Keratinocyte (primary cell): ENCODE measurements at places on chromosomes 13 and 19.

DNA sequence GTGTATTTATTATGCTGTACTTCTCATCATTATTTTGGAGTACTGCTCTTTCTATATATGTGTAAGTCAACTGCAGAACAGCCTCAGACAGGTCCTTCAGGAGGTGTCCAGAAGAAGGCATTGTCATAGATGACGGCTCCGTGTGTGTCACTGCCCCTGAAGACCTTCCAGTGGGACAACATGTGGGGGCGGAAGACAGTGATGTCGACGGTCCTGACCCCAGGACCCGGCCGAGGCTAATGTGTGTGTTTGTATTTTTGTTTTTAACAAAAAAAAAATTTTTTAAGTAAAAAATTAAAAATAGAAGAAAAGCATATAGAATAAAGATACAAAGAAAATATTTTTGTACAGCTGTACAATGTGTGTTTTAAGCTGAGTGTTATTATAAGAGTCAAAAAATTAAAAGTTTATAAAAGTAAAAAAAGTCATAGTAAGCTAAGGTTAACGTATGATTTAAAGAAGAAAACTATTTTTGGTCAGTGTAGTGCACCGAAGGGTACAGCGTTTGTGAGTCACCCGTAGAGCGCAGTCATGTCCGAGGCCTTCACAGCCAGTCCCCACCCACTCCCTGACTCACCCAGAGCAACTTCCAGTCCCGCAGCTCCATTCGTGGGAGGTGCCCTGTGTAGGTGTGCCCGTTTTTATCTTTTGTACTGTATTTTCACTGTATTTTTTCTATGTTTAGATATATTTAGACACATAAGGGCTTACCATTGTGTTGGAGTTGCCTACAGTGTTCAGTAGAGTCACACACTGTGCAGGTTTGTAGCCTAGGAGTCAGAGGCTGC, 42.2 kb upstream of the SPACA7 start:
- DNase-seq, result no peak

DNA sequence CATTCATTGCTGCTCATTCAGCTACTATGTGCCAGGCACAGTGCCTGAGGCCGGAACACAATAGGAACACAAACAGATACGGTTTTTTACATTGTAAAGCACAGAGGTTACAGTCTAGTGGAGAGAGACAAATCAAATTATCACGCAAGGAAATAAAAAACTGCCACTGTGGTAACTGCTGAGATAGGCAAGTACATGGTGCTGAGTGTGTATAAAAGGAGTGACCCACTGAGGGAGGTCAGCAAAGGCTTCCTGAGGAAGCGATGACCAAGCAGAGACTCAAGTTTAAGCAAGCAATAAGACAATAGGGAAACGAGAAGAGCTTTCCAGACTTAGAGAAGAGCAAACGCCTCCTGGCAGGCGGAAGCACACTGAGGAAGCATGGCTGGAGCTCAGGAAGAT, 56.4 kb downstream of the NUFIP1 start:
- no peak for DNase-seq

- no peak for DNase-seq
Measured at GRCh38 chr13:41465898-41466320, 8.6 kb downstream of the RGCC start.

DNA sequence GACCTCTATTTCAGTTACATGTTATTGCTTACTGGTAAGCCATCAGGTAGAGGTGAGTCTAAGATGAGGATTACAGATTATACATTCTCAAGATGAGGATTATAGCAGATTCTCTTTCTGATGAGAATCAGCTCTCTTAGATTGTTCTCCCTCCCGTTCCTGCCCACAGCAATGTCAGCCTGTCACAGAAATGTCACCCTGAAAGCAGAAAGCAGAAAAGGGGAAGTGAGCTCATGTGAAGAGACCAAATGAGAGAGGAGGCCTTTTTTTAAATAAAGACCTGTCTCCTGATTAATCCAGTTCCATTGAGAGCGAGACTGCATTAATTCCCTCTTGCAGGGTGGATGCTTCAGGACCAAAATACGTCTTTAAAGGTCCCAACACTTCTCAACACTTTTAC, 445.6 kb downstream of the KCTD12 start:
- no peak for DNase-seq

DNA sequence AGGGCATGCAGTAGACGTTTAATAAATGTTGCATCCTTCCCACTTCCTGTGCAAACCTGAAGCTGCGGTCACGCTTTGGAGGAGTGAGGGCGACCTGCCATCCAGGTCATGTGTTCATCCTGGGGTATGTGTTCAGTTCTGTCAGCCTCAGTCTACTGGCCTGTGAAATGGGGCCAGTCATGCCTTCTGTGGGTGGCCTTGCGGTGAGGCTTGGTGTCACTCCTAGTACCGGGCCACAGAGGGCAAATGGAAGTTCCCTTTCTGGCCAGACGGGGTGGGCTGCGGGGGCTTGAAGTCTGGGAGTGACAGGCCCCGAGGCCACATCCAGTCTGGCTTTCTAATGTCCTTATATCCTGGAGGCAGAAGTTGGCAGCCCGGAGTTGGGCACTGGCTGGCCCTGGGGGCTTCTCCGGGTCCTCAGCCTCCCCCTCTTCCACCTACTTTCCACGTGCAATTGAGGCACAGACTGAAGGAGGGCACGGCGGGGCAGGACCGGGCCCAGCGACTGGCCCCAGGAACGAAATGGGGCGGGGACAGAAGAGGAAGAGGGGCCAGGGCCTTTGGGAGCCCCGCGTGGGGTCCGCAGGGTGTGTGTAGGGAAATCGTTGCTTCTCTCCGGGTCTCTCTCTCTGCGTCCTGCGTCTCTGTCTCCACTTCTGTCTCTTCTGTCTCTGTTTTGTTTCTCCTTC, 11.1 kb downstream of the PDE4A start:
- no peak for DNase-seq

- no peak for DNase-seq
Measured at GRCh38 chr13:60411983-60412382, 15.0 kb downstream of the TDRD3 start.

DNA sequence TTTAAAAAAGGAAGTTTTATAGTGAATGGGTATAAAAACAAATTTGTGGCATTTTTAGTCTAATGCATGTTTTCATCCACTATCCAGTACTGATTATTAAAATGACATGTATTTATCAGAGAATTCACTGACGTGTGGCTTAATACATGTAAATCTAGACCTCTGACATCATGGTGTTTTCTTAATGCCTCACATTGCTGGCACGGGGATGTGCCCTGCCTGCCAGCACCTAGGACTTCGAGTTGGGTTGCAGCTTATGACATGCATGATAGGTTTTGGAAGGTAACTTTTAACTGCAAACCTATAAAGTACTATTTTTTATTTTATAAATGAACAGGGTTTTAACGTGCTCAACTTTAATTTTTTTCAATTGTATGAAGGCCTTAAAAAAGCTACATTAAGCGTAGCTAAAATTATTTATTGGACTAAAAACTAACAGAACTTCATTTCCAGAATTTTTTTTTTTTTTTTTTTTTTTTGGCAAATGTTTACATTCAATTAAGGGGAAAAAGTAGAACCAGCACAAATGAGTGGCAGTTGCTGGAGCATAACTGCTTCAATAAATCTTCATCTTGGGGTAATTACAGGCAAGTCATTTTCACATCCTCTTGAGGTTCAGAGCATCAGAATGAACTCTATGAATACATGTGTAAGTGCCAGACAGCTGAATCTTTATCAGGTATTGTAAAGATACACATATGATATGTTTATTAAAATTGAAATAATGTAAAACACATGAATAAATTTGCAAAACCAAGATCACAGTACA, 16.3 kb downstream of the METTL21C start:
- DNase-seq, result no peak

DNA sequence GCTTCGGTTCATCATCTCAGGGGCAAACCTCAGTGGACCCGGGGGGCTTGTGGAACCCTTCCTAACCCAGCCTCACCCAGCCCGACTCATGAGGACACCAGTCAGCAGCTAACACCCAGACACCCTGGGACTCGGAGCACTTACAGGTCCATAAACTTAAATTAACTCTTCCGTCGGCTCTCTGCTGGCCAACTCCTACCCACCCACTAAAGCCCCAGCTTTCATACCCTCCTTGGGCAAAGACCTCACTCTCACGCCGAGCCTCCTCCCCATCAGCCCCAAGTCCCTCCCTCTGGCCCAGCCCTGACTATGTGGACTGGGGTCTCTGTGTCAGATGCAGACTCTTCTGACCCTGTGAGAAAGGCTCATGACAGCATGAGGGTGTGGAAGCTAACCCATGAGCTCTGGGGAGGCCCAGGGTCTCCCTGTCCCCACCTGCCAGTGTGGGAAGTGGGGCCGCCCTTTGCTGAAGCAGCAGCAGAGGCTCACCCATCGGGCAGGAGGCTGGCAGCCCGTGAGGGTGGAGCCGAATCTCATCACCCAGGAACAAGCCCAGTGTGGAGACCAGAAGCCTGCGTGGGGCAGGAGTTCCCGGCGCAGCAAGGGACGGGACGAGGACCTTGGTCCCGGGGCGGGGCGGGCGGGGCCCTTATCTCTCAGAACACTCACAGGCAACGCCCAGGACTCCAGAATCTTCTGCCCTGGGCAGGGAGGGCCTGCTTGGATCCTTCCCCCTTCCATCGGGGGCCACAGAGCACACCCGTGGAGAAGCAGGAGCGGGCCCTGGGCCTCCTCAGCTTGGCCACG, 19.8 kb downstream of the TCF3 start:
- DNase-seq, result no peak

GRCh38 chr13:43785650-43786471, 911 bp downstream of the ENOX1 start:
- no peak for DNase-seq

DNA sequence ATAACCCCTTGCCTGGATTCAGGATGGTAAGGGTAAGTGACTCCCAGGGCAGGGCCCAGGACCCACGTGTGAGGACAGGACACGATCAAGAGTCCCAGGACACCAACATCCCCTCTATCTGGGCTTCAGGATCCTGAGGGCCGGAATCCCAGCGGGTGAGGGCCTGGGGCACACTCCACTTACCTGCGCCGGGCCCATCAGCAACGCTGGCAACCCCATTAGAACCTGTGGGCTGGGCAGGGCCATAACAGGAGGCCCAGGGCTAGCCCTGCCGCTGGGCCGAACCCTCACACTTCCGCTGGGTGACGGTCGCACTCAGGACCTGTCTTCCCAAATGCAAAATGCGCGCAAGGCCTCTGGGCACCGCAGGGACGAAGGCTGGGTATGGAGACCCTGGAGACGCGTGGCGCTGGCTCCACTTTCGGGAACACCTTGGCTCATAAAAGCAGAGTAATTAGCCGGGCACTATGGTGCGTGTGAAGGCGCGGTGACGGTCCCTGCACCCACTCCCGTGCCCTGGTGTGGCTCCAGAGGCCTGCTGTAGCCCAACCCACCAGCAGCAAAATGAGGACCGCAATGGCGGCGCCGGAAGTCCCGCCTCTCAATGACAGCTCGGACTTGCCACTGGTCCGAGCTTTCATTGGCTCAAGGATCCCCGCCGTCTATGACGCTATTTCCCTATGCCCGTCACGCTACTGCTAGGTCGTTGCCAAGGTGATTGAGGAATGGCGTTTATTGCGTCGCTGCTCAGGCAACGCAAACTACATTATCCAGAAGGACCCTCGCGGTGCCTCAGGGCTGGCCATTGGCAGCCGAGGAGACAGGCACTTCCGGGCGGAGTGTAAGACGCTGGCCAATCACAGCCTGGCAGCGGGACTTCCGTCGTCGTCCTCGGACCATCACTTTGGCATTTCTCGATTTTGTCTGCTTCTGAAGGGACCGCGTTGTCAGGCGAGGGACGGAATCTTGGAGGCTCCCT, at the start of gene ZNF132:
Gene ZNF132, minus strand, starts transcription at position 578 of the 979 bp plus-strand sequence. Its CDS starts 332 bp downstream, at position 246.
- peak; percentile 92 for DNase-seq

DNA sequence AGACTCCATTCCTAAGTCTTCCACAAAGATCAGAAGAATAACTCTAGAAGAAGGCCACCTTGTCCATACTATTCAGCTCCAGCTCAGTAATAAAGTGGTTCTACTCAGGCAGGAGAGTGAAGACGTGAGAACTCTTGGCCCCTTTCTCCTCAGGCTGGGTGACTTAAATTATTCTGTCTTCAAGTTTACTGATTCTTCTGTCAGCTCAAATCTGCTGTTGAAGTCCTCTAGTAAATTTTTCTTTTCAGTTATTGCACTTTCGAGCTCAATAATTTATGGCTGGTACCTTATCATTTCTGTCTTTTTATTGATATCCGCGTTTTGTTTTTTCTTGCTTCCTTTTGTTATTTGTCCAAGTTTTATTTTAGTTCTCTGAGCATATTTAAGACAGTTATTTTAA, 922.3 kb upstream of the PCDH9 start:
- DNase-seq, result no peak

DNA sequence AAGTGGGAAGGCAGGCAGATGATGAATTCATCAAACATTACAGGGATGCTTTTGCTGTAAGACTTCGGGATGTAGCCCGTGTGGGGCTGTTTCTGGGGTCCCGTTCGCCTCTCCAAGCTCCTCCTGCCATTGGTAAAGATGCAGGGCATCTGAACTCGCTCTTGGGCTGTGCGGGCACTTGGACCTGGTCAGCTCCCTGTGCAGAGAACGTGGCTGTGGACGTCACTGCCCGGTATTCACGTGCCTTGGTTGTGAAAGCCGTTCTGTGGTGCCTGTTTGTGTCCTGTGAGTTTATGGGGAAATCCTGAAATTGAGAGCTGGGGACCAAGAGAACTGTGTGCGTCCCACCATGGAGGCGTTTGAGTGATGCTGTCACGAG, 5.4 kb downstream of the TFDP1 start:
- no peak for DNase-seq

- DNase-seq, result no peak
Measured at GRCh38 chr13:23469951-23470421, 36.5 kb upstream of the SACS start.

- no peak for DNase-seq
Measured at GRCh38 chr19:10870501-10870954, 825 bp upstream of the CARM1 start.

GRCh38 chr13:99154064-99154463, 46.6 kb upstream of the UBAC2 start:
- no peak for DNase-seq

DNA sequence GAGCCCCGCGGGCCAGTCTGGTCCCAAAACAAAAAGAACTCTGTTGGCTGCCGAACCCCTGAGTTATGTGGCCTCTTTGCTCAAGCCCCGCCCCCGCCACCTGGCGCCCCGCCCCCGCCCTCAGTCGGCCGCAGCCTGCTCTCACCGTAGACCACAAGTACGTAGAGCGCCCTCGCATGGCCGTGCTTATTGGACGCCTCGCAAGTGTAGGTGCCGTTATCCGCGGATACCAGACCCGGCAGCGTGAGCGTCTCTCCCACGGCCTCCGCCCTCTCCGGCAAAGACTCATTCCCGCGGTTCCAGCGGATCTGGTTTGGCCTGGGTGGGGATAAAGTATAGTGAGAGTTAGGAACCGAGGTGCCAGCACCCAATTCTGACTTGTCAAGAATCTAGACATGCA, 5.5 kb upstream of the ZNF428 start:
- peak; percentile 66 for DNase-seq

GRCh38 chr19:6709549-6709948, 10.9 kb downstream of the C3 start:
- DNase-seq, result no peak

DNA sequence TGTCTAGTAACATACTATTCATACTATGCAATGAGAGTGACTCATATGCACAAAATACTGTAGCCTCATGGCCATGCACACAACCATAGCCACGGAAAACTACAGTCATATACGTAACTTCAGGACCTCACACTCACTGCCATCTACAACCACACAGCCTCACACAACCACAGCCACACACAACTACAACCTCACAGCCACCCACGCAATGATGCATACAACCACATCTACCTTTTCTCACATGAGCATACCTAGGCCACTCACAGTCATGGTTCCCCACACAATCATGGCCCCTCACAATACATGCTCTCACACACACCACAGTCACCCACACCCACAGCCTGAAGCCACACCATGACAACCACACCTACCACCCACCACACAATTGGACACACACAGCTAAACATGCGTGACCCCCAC, 8.7 kb upstream of the TNFSF14 start:
- no peak for DNase-seq
